ENCODE measurements at places on chromosomes 2 and 18.
A peak's percentile ranks its signal among the peaks of the same experiment; 100 is the strongest.

- no peak for DNase-seq
These were observed at the start of gene CCDC178 for GRCh38 chr18:33440060-33441043. CCDC178 (minus strand) TSS chr18:33440721; CDS start chr18:33412088, 28,633 bp downstream.

- DNase-seq, result no peak
These were observed 409.0 kb upstream of the POU3F3 start for GRCh38 chr2:104444889-104445288.

DNA sequence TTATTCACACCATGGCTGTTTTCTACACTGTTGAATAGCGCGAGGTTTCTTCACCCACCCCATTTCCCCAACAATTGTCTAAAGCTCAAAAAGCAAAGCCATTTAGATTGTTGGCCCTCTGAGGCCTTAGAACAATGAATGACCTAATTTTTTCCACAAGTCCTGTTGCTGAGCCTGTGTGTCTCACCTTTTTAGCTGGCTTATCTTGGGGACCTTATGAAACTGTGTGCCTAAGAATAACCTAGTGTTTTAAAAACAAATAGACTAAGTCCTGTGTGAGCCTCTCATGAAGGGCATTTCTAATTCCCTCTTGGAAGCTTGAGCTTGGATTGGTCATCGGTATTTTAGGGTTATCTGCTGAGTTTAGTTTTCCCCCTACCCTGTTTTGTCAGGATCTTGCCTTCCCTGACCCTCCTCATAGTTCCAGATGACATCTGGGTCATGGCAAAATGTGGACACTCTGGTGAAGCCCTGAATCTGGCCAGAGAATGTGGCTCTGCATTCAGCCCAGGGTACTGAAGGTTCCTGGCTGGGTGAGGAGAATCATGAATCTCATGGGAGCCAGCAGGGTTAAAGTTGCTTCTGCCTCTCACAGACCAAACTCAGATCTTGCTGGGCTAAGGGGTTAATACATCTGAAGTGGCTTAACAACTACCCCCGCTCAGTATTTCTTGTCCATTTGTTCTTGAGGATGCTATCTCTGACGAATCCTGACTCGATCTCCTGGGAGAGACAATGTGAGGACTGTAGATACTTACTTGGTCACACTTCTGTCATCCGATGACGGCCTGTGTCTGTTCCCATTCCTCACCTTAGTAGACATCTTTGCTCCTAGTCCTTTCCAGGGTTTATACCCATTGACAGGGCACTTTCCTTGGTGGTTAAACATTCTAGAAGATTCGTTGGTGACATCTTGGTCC, 104.2 kb upstream of the MAP4K3 start:
- no peak for DNase-seq

DNA sequence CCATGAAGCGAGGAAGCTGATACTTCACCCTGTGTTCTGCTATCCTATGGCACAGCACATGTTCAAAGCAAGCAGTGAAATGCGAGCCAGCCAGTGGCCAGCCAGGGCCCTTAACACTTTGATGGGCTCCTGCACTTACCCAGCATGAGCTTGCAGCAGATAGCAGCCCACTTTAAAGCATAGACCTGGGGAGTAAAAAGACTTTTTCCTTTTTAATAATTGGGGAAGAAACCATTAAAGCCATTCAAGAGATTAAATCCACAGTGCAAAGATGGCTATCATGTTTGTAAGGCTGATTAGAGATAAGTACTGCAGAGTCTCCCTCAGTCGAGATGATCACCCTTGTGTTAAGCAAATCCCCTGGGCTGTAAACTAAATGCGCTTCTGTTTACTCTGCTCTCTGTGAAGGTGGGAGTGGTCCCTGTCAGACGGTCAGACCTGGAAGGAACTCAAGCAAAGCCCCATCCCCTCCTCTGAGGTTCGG, 15.7 kb downstream of the CCBE1 start:
- peak; percentile 31 for DNase-seq

DNA sequence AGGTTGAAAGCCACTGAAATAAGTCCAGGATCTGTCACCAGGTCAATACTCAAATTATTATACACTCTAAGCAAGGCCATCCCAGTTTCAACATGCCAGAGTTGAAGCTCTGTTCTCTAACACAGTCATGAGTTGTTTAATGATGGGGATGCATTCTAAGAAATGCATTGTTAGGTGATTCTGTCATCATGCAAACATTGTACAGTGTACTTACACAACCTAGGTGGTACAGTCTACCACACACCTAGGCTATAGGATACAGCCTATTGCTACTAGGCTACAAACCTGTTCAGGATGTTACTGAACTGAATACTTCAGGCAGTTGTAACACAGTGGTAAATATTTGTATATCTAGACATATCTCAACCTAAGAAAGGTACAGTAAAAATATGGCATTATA, 162.2 kb downstream of the BAZ2B start:
- no peak for DNase-seq

DNA sequence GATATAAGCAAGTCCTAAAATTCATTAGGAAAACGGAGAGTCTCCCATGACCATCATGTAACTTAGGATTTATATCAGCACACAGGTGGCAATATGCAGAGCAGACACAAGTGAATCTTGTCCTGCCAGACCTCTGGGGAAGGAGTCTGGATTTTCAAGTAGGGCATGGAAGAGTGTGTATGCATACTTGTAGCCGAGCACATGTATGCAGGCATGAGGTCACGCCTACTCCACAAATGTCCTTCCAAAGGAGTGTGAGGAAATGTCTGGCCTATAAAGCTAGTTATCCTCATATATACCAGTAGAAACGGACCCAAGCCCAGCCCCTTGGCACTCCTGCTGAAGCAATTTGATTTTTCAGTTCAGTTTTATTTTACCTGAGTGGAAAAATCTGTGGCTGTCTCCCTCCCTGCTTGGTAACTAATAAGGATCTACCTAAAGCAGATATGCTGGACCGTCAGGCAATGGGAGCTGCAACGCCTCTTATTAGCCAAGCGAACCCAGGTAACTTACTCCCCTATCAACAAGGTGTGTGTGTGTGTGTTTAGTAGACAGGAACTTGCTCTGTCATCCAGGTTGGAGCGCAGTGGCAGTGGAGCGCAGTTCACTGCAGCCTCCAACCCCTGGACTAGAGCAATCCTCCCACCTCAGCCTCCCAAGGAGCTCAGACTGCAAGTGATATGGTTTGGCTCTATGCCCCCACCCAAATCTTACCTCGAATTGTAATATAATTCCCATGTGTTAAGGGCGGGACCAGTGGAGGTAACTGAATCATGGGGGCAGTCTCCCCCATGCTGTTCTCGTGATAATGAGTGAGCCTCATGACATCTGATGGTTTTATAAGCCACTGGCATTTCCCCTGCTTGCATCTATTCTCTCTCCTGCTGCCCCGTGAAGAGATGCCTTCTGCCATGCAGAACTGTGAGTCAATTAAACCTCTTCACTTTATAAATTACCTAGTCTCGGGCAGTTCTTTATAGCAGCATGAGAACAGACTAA, 2.8 kb downstream of the STAT1 start:
- no peak for DNase-seq

- no peak for DNase-seq
These were observed 118.0 kb upstream of the MSTN start for GRCh38 chr2:190180313-190181122.

DNA sequence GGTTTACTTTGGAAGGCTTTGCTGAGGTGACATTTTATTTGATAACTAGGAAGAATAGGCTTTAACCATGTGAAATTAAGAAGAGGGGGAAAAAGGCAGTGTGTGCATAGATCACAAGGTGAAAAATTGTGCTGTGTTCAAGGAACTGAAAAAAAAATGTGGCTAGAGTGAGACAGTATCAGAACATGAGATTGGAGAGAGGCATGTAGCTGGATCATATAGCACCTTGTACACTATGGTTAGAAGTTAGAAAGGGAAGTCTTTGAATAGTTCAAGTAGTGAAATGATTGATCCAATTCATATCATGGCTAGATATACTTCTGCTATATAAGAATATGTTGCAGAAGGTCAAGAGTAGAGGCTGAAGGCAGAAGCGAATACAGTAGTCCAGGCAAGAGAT, 12.3 kb upstream of the TNFRSF11A start:
- DNase-seq, result no peak

- DNase-seq, result no peak
These were observed 173.9 kb upstream of the CDH2 start for GRCh38 chr18:28350821-28351220.

DNA sequence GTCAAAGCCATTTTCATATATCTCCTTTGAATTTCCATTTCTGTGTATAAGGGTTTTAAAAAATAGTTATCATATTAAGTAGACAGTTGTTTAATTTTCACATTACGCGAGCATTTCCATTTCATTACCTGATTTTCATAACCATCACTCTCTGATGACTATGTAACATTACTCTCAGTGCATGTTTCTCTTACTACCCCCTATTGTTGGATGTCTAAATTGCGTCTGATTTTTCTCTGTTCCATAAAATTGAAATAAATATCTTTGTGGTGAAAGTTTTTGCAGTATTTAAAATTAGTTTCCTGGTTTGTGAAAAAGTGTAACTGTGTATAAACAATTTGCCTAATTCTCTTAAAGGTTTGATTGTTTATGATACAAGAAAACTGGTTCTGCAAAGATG, 123.8 kb downstream of the MYO1B start:
- no peak for DNase-seq

GRCh38 chr18:23887035-23887434, 127.5 kb upstream of the TTC39C start:
- DNase-seq, result no peak

DNA sequence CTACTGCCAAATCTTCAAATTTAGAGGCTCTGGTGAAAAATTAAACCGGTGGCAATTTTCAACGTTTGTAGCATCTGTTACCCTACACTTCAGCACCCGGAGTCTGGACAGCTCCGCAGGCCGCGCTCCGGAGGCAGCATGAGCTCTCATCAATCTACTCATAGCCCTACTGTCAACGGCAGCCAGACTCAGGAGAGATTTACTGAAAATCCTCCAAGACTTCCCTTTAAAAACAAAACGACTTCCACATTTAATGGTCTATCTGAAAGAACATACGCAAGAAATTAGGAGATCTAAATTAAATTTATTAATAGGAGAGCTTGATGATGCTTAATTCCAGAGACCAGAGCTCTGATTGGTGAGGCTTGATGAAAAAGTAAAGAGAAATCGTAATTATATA, 970 bp upstream of the ADCYAP1 start:
- no peak for DNase-seq
